ENCODE measurements at places on chromosomes 3 and 15. TPM values are rescaled to one million over a fixed set of nuclear protein-coding genes. Genes with fewer than 3 reads are reported as not detected.
A peak's percentile ranks its signal among the peaks of the same experiment; 100 is the strongest.

Gene LARP6
- total RNA-seq, result not detected

Gene PAK6
- total RNA-seq, result 1.0 TPM

Gene TRIM71
- not detected for total RNA-seq

Gene MAP1A
- 7.8 TPM for total RNA-seq

Gene NUP210
- 186 TPM for total RNA-seq

- no peak overlapping the region for H3K27ac ChIP-seq
- H3K4me3 ChIP-seq, result no peak overlapping the region
- no peaks in the 10 kb centered on the region for H3K27me3 ChIP-seq
- peaks cover under 1% of the 10 kb centered on the region for H3K4me1 ChIP-seq
Measured at GRCh38 chr3:149180057-149180573, 41.5 kb downstream of the CP start.

DNA sequence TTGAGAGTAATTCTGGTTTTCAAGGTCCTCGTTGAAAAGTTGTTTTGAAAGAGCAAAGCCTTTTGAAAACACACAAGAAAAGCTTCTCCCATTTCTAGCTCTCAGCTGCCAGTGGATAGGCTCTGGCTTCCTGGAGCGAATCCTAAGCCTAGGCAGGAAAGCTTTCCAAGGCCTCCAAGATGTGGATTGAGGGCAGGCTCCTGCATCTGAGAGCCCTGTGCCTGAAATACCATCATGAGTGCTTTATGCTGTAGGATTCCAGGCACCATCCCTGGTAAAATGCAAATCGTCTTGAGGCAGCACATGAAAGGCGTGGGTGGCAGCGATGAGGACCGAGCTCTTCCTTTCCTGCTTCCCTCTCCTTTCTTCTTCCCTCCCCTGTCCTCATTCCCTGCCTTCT lies 60.7 kb upstream of the CORO2B start:
- H3K27me3 ChIP-seq, result peaks cover 53% of the 10 kb centered on the region
- no peak overlapping the region for H3K4me3 ChIP-seq
- no peaks in the 10 kb centered on the region for H3K4me1 ChIP-seq
- DNase-seq, result no peak
- no peak overlapping the region for H3K27ac ChIP-seq
- H3K36me3 ChIP-seq, result no peaks in the 10 kb centered on the region

DNA sequence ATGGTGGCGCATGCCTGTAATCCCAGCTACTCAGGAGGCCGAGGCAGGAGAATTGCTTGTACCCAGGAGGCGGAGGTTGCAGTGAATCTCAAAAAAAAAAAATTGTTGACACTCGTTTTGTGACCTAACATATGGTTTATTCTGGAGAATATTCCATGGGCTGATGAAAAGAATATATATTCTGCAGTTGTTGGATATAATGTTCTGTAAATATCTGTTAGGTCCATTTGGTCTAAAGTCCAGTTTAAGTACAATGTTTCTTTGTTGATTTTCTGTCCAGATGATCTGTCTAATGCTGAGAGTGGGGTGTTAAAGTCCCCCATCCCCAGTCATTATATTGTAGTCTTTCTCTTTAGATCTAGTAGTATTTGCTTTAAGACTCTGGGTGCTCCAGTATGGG lies 15.6 kb downstream of the IL20RB start:
- H3K36me3 ChIP-seq, result peaks cover 15% of the 10 kb centered on the region
- no peaks in the 10 kb centered on the region for H3K27me3 ChIP-seq
- no peaks in the 10 kb centered on the region for H3K4me1 ChIP-seq
- no peak overlapping the region for H3K27ac ChIP-seq
- H3K4me3 ChIP-seq, result no peak overlapping the region

- H3K4me1 ChIP-seq, result no peaks in the 10 kb centered on the region
- no peak overlapping the region for H3K27ac ChIP-seq
- H3K27me3 ChIP-seq, result no peaks in the 10 kb centered on the region
- no peak for DNase-seq
Measured at GRCh38 chr15:87477737-87478686, 778.5 kb downstream of the NTRK3 start.

- H3K36me3 ChIP-seq, result no peaks in the 10 kb centered on the region
- no peaks in the 10 kb centered on the region for H3K4me1 ChIP-seq
- DNase-seq, result no peak
- H3K27me3 ChIP-seq, result peaks cover 17% of the 10 kb centered on the region
Measured at GRCh38 chr15:61295239-61295638, 66.1 kb upstream of the RORA start.

GRCh38 chr3:69008980-69009379 lies 4.5 kb downstream of the EOGT start:
- peak overlapping the region; percentile 24 for H3K27ac ChIP-seq
- no peak for DNase-seq
- peaks cover 20% of the 10 kb centered on the region for H3K4me1 ChIP-seq
- peaks cover 31% of the 10 kb centered on the region for H3K36me3 ChIP-seq
- H3K4me3 ChIP-seq, result no peak overlapping the region

- no peak for DNase-seq
- H3K4me1 ChIP-seq, result no peaks in the 10 kb centered on the region
- peaks cover 2% of the 10 kb centered on the region for H3K27me3 ChIP-seq
- H3K36me3 ChIP-seq, result no peaks in the 10 kb centered on the region
Measured at GRCh38 chr15:40918146-40918798, 10.9 kb upstream of the DLL4 start.

GRCh38 chr15:63041402-63041973 lies 1.1 kb upstream of the TPM1 start:
- no peak overlapping the region for H3K27ac ChIP-seq
- peaks cover 86% of the 10 kb centered on the region for H3K27me3 ChIP-seq
- DNase-seq, result no peak

- peak overlapping the region; percentile 94 for H3K27ac ChIP-seq
- peaks cover 7% of the 10 kb centered on the region for H3K36me3 ChIP-seq
- peak overlapping the region; percentile 40 for H3K4me3 ChIP-seq
- H3K27me3 ChIP-seq, result no peaks in the 10 kb centered on the region
- H3K4me1 ChIP-seq, result peaks cover 59% of the 10 kb centered on the region
Measured at GRCh38 chr15:58477170-58477569, 45.4 kb downstream of the LIPC start.

DNA sequence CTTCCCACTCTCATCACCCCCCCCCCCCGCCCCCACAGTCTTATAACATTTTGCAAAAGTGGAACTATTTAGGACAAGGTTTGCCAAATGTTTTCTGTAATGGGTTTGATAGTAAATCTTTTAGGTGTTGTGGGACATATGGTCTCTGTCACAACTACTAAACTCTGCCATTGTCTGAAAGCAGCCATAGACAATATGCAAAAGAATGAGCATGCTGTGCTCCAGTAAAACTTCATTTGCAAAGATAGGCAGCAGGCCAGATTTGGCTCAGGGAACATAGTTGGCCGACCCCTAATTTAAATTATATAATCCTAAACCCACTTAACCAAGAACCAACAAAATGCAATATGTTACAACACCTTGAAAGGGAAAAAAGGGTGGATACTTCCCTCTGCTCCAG lies 46.4 kb downstream of the TIPARP start:
- H3K27me3 ChIP-seq, result no peaks in the 10 kb centered on the region
- H3K4me3 ChIP-seq, result no peak overlapping the region
- H3K4me1 ChIP-seq, result peaks cover 21% of the 10 kb centered on the region
- H3K27ac ChIP-seq, result no peak overlapping the region

DNA sequence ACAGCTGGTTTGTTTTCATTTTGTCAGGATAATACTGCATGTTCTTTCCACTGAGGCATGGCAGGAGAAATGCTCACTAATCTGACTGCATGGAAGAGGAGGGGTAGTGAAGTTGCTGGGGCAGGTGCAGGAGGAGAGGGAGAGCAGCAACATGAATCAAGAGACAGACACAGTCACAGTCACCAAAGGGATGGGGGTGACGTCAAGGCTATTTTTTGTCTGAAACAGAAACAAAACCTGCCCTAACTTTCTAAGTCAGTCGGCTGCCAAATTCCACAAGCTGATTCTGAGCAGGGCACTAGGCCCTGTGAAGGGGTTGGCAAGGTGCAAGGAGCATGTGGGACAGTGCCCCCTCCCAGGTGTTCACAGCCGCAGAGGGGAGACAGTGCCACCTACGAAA lies 186.6 kb upstream of the NSMCE3 start:
- no peaks in the 10 kb centered on the region for H3K36me3 ChIP-seq
- H3K27me3 ChIP-seq, result no peaks in the 10 kb centered on the region
- no peak overlapping the region for H3K4me3 ChIP-seq
- no peak for DNase-seq
- peaks cover 12% of the 10 kb centered on the region for H3K4me1 ChIP-seq

GRCh38 chr3:183312433-183312832 lies 59.4 kb downstream of the B3GNT5 start:
- H3K27me3 ChIP-seq, result no peaks in the 10 kb centered on the region
- no peak for DNase-seq
- H3K27ac ChIP-seq, result no peak overlapping the region
- peaks cover 13% of the 10 kb centered on the region for H3K36me3 ChIP-seq
- peaks cover 4% of the 10 kb centered on the region for H3K4me1 ChIP-seq

DNA sequence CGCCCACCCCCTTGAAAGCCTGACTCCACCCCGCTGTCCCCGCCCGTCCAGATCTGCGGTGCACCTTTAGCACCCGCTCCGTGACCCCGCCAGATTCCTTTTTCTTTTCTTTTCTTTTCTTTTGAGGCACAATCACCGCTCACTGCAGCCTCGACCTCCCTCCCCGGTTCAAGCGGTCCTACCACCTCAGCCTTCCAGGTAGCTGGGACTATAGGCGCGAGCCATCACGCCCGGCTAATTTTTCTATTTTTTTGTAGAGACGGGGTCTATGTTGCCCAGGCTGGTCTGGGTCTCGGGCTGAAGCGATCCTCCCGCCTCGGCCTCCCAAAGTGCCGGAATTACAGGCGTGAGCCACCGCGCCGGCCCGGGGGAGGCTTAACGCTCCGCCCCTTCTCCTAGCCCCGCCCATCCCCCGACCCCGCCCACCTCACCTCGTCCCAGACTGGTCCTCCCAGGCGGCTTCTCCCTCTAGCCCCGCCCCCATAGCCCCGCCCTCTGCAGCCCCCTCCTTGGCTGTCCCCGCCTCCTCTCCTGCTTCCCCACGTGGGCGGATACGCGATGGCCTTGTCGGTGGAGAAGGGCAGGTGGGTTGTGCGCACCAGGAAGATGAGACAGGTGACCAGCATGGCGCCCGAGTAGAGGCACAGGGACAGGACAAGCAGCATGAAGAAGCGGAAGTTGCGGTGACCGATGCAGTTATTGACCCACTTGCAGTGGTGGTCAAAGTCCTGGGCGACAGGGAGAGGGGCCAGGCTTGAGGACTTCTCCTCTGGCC lies 3.2 kb downstream of the ZDHHC19 start:
- H3K4me3 ChIP-seq, result peak overlapping the region; percentile 77
- no peaks in the 10 kb centered on the region for H3K36me3 ChIP-seq
- peaks cover 32% of the 10 kb centered on the region for H3K27me3 ChIP-seq

DNA sequence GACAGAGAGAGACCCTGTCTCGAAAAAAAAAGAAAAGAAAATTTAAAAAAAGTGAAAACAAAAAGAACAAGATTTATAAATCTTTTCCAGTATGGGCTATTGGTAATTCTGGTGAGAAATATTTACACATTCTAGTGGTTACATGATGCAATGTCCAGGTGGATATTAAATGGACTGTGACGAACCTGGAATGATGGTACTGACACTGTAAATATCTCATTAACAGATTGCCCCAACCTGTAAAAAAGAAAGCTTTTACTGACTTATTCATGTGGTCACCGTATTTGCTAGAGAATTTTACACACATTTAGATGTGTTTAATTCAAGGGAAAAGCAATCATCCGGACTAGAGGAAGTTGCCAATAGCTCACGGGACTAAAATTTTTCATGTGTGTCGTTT lies 162.1 kb upstream of the LRIG1 start:
- no peaks in the 10 kb centered on the region for H3K4me1 ChIP-seq
- DNase-seq, result no peak
- no peaks in the 10 kb centered on the region for H3K36me3 ChIP-seq
- no peak overlapping the region for H3K4me3 ChIP-seq

- DNase-seq, result no peak
- H3K4me3 ChIP-seq, result no peak overlapping the region
- no peak overlapping the region for H3K27ac ChIP-seq
- peaks cover 5% of the 10 kb centered on the region for H3K27me3 ChIP-seq
Measured at GRCh38 chr15:34213690-34214089, 3.8 kb upstream of the KATNBL1 start.

- peaks cover 5% of the 10 kb centered on the region for H3K4me1 ChIP-seq
- DNase-seq, result no peak
- no peaks in the 10 kb centered on the region for H3K27me3 ChIP-seq
- no peak overlapping the region for H3K4me3 ChIP-seq
- H3K36me3 ChIP-seq, result peaks cover 3% of the 10 kb centered on the region
Measured at GRCh38 chr15:65245096-65245856, 34.0 kb upstream of the CILP start.

GRCh38 chr15:61155741-61156700 lies 73.1 kb downstream of the RORA start:
- H3K4me3 ChIP-seq, result no peak overlapping the region
- no peak overlapping the region for H3K27ac ChIP-seq
- H3K4me1 ChIP-seq, result no peaks in the 10 kb centered on the region
- peaks cover 65% of the 10 kb centered on the region for H3K27me3 ChIP-seq

DNA sequence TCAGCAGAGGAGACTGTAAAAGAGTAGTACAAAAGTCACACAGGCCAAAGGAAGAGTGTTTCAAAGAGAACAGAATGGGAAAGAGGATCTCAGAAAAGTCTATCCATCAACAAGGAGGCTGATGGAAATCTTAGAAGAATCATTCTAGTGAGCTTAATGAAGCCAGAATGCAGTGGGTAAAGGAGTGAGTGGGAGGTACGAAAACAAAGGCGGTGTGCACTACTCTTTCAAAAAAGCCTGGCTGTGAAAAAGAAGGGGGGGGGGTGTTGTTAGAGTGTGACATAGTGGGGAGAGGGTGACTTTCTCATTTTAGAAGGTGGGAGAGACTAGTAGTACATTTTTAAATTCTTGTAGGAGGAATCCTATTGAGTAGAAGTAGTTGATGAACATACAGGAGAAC lies 11.7 kb downstream of the PAQR9 start:
- H3K36me3 ChIP-seq, result peaks cover 3% of the 10 kb centered on the region
- no peak for DNase-seq
- H3K4me1 ChIP-seq, result peaks cover 13% of the 10 kb centered on the region
- H3K27ac ChIP-seq, result no peak overlapping the region
- H3K4me3 ChIP-seq, result no peak overlapping the region

- H3K27ac ChIP-seq, result no peak overlapping the region
- H3K27me3 ChIP-seq, result peaks cover 8% of the 10 kb centered on the region
- peaks cover 4% of the 10 kb centered on the region for H3K36me3 ChIP-seq
- DNase-seq, result no peak
- H3K4me1 ChIP-seq, result peaks cover 8% of the 10 kb centered on the region
- H3K4me3 ChIP-seq, result no peak overlapping the region
Measured at GRCh38 chr3:107870096-107870495, 220.7 kb downstream of the CD47 start.

DNA sequence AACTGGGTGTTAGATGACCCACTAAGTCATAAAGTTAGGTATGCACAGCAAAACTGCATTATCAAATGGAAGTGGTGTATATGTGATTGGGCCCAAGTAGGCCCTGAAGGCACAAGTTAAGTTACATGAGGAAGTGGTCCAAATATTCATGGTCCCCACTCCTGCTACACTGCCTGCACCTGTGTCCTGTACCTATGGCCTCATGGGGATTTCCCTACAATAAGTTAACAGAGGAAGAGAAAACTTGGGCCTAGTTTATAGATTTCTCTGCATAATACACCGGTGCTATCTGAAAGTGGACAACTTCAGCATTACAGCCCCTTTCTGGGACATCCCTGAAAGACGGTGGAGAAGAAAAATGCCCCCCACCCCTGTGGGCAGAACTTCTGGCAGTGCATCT lies 41.5 kb downstream of the STRIT1 start:
- no peak for DNase-seq
- no peaks in the 10 kb centered on the region for H3K4me1 ChIP-seq
- H3K4me3 ChIP-seq, result no peak overlapping the region
- H3K27ac ChIP-seq, result no peak overlapping the region
- H3K36me3 ChIP-seq, result no peaks in the 10 kb centered on the region
- H3K27me3 ChIP-seq, result no peaks in the 10 kb centered on the region

Measured in activated CD8-positive, alpha-beta memory T cell treated with anti-CD3 and anti-CD28 coated beads, Interleukin-2, amount 10 ng/mL, durations not matched to agents 7 days and 5 days (primary cell).